ENCODE measurements at places on chromosomes 7 and 10.

- DNase-seq: no peak
These were observed 424.2 kb upstream of the CNTNAP2 start for GRCh38 chr7:145692237-145692950.

- no peak for DNase-seq
These were observed 141.2 kb downstream of the ST7 start for GRCh38 chr7:117094457-117094856.

DNA sequence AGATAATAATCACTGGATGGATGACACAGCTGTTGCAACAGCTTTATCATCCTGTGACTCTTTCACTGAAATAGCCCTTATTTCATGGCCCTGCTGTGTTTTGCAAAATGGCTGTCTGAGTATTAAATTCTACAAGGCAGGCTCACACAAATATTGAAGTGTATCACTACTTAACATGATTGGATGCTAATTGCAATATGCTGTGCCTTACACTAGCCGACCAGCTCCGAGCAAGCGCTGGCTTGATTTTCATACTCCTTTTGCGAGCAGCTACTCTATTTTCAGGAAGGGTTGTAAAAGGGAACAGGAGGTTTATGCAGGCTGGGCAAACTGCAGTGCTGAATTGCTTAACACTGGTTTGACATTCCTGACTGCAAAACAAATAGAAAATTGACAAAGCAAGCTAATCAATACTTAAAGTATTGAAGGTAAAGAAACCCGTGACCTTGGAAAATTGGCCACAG lies 121.6 kb downstream of the CACNB2 start:
- DNase-seq: no peak

- no peak for DNase-seq
These were observed 1246.6 kb upstream of the LRRN3 start for GRCh38 chr7:109844362-109844761.

GRCh38 chr7:139651914-139652313 lies 125.9 kb downstream of the HIPK2 start:
- no peak for DNase-seq

Measured in activated CD4-positive, alpha-beta T cell treated with anti-CD3 and anti-CD28 coated beads, Interleukin-2, amount 50 U/mL, for 24 hours (primary cell).